Common myeloid progenitor, CD34-positive (primary cell): ENCODE measurements at places on chromosomes 5 and 9.

GRCh38 chr9:3237121-3237520, 288.7 kb downstream of the RFX3 start:
- no peak for DNase-seq

- DNase-seq, result no peak
Observed at GRCh38 chr5:99771296-99771695, 763.9 kb upstream of the FAM174A start.

DNA sequence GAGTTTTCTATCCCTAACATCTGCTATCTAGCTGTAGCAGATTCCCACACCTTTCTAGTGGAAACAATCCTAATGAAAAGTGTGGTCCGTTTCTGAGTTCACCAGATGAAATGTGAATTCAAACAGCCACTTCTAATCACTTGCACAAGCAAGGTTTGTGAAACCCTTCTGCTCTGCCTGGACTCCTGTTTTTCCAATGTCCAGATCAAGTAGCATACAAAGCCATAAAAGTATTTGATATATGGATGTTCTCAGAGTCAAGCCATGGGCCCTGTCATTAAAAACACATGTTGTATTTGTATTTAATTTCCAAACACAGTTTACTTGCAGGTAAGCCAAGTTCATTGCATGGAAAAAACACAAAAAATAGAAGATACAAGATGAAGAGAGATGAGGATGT, 570.4 kb downstream of the NR2F1-AS1 start:
- no peak for DNase-seq

DNA sequence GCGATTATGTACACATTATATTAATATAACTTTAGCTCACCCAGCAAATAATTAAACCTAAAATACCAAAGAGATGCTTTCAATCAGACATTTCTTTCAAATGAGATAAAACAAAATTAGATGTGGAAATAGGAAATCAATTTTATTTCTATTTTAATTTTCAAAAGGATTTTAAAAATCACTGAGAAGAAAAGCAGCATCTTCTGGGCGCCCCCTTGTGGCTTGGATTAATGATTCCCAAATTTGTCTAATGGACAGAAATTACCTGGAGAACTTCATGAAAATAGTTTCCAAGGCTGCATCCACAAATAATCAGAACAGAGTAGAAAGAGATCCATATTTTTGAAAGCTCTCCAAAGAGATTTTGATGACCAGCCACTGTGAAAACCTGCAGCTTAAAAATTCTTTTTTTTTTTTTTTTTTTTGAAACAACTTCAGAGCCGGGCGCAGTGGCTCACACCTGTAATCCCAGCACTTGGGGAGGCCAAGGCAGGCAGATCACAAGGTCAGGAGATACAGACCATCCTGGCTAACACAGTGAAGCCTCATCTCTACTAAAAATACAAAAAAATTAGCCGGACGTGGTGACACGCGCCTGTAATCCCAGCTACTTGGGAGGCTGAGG, 50.9 kb upstream of the CEMIP2 start:
- peak; percentile 37 for DNase-seq
